ENCODE measurements at places on chromosomes 6 and 20.

GRCh38 chr6:157240059-157240959 lies 83.0 kb downstream of the TMEM242 start:
- peak; percentile 68 for DNase-seq

- no peak for DNase-seq
These were observed 18.8 kb downstream of the PRR18 start for GRCh38 chr6:166289207-166290060.

- DNase-seq = peak; percentile 90
These were observed 48.9 kb downstream of the NOL4L start for GRCh38 chr20:32535953-32536823.

GRCh38 chr6:79718509-79719247 lies 87.5 kb downstream of the SH3BGRL2 start:
- no peak for DNase-seq

- DNase-seq = no peak
These were observed 151.7 kb upstream of the BEND3 start for GRCh38 chr6:107267006-107267405.

DNA sequence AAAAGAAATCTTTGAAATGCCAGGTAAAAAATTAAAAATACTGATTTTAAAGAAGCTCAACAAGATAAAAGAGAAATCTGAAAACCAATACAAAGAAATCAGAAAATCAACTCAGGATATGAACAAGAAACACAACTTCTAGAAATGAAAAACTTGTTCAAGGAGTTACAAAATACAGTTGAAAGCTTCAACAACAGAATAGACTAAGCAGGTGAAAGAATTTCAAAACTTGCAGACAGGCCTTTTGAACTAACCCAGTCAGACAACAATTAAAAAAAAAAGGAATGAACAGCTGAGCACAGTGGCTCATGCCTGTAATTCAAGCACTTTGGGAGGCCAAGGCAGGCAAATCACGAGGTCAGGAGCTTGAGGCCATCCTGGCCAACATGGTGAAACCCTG lies 57.8 kb downstream of the PDSS2 start:
- no peak for DNase-seq

DNA sequence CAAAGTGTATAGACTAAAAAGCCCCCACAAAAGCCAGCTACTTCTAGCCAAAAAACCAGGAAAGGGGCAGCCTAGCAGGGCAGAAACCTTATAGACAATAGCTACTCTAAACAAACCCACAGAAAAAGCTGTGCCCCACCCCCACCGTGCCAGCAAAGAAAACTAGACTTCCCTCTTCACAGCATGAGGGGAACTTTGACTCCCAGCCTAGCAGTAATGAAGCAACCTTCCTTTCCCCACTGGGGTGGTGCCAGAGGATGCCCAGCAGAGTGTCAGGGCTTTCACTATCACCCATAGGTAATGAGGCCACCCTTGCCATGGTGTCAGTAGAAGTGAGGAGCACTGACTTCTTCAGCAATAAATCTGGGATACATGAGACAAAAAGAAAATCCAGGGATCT lies 99.0 kb upstream of the LGSN start:
- DNase-seq = no peak
